ENCODE measurements at places on chromosomes 6 and 20.

DNA sequence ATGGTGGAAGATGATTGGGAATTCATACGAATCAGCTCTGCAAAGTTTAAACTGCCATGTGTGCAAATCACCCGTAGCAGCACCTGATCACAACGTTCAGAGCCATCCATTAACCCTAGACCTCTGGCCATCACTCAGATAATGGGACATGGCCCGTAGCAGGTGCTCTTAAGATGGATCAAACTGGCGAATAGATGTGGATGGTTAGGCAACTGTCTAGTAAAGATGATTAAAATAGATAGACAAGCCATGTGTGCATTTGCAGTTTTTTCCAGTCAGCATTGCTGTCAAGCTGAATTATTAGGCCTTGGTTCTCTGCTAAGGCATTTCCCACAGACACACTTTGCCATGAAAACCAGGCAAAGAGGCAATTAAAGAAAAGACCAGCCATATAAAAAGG, 40.6 kb upstream of the PHACTR1 start:
- no peak for DNase-seq

DNA sequence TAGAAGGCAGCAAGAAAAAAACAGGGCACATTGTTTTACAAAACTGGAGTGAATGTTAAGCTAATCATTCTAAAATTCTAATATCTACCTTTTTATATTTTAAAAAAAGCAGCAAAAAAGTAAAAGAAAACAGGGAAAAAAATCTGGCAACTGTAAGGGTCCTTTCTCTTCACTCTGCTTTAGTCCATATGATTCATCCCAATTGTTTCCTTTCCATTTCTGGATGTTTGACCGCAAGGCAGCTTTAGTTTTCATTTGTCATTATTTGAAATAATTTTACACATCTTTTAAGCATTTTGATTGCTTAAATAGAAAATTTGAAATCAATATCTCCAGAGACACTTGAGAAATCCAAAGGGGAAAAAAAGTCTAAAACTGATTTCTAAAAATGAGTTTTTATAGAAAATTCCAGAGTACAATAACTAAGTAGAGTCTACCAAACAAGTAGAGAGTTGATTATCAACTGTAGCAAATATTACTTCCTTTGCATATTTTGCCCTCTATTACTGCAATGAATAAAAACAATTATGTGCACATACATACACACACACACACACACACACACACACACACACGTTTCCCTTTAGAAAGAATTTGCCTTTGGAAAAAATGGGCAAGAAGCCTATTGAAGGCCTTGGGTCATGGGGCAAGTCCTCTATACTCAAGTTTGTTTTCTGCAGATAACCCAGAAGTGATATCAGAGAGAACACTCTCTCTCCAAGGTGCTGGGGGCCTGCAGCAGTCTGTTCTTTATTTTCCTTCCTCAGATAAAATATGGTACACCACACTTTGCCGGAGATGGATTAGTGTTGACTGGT, 259.7 kb downstream of the HACE1 start:
- no peak for DNase-seq

- DNase-seq: no peak
These were observed 35.0 kb upstream of the ESR1 start for GRCh38 chr6:151772446-151772845.

- DNase-seq: no peak
These were observed 81.2 kb downstream of the BMP7 start for GRCh38 chr20:57185188-57185743.

DNA sequence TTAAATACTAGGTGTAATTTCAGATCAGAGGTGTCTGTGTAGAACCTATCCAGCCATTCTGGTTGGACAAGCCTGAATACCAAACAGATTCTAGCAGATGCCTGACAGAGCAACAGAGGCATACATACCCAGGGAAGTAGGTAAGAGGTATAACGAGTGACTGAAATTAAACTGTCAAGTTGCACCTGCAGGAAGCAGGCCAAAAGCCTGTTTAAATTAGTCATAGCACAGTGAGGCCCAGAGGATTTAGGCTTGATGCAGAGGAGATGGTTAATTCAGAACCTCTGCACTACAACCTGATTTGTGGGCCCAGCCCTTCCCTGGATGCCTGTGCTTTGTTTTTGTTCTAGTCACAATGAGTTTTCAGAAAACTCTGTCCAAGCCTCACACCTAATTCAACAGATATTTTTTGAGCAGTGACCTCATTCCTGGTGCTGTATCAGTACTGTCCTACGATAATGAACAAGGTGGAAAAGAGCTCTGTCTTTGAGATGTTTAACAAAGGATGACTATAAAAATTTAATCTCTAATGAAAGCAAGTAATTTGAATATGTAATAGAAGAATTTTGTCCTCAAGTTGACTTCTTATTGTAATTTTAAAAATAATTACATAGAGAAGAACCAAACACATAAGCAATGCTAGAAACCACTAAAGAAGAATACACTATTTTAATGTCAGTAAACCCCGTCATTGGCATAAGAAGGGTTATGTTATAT, 31.7 kb downstream of the C6orf58 start:
- DNase-seq: no peak

- peak; percentile 64 for DNase-seq
These were observed 51.5 kb downstream of the CTCFL start for GRCh38 chr20:57473246-57474048.

DNA sequence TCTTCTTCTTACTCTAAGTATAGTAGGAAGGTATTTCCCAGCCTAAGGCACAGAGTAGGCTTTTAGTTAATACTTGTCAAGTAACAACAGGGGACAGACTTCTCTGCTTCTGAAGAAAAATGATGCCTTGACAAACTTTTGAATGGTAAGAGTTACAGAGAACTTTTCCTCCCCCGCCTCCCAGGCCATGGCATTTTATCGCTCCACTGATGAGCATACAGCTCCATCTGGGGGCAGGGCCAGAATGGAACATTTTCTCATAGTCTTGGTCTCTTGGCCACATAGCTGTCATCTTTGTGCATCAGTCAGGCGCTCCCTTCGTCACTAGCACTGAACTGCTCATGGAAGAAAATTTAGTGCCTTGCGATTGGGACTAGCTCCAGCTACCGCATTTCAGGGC, 1066.8 kb upstream of the CITED2 start:
- no peak for DNase-seq

- DNase-seq: no peak
These were observed 63.0 kb downstream of the GPR6 start for GRCh38 chr6:110041126-110041525.

DNA sequence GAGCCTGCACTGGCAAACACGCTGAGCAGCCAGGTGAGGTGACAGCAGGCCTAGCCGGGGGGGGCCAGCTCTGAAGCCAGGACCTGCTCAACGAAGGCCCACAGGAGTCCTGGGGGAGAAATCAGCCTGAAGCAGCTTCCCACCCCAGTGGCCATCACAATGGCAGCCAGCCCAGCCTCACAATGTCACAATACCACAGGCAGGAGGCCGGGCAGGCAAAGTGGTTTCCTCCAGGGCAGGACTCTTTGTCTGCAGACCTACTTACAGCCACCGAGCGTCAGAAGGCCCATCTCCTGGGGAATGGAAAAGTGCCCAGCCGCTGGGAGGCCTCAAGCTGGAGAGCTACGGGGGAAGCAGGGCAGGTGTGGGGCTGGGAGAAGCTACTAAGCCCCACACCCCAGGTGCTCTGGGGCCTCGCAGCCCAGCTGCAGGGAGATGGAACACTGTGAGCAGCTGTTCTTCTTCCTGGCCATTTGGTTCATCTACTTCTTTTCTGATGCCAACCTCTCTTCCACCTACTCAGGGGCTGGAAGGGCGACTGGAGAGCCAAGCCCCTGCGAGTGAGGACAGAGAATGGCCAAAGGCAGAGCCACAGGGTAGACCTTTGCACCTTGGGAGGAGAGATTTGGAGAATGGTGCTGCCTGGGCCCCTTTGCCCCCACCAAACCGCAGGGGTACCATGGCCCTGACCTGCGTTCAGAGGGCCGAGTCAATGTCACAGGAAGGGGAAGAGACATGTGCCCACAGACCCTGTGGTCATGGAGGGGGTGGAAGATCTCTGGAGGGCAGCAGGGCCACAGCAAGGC, 22.3 kb upstream of the AVP start:
- peak; percentile 88 for DNase-seq

DNA sequence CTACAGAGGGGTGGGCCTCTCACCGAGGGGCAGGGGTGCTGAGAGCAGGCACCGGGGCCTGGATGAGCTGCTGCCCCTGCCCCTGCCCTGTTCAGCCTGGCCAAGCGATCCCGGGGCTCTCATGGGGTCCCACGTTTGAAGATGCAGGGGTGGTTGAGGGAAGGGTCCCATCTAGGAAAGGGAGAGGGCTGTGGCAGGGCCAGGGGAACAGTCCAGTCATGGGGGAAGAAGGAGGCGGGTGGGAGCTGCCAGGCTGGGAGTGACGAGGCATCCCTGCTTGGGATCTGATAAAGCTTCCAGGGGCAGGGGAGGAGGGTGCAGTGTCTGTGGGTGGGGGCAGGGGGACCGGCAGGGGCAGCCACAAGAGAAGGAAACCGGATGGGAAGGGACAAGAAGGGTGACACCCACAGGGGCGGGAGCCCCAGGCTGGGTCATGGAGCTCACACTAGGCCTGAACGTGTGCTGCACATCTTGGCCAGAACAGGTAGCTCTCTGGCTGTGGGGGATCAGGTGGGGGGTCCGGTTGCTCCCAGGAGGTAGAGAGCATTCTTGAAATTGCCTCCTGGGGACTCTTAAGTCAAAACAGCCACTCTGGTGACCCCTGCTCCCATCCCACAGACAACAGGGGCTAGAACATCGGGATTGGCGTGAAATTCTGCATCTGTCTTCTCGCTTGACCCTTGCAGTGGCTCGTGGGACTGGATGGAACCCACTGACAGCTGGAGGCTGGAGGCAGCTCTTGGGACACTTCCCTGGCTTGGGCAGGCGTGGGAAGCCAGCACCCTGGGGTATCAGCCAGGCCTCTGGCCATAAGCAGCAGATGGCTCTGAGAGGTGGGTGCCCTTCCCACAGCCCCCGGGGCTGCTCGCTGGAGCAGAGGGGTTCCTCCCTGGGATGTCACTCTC, 58.0 kb upstream of the GATA5 start:
- no peak for DNase-seq

Measured in GF-D8 (cell line).